ENCODE measurements at places on chromosomes 4 and X. TPM values are rescaled to one million over a fixed set of nuclear protein-coding genes. Genes with fewer than 3 reads are reported as not detected.

Gene GASK1B
- total RNA-seq: 1.2 TPM

Gene ZNF141
- total RNA-seq: 8.8 TPM

Gene ALAS2
- not detected for total RNA-seq

Gene TRIM2
- total RNA-seq: 34.7 TPM

Gene PRDM8
- 11.7 TPM for total RNA-seq

Gene PDZD4
- total RNA-seq: 0.68 TPM

Gene NALF2
- not detected for total RNA-seq

- peak; percentile 59 for DNase-seq
These were observed 58.0 kb upstream of the CHRDL1 start for GRCh38 chrX:110853610-110854009.

DNA sequence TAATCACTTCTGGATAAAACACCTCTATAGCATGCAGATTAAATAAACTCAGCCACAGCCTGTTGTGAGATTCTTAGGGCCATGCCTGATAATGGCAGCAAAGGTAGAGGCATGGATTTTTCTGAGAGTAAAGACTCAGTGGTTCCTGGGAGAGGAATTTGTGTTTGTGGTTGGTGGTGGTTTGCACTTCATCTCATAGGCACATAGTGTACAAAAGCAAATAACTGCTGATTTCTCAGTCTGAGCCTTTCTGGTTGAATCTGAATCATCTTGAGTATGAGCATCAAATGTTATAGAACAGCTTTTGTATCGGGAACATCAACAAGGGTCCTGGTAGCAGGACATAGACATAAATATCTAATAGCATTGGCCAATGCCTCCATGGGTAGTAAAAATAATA lies 274.3 kb downstream of the FRMPD4 start:
- DNase-seq: no peak

DNA sequence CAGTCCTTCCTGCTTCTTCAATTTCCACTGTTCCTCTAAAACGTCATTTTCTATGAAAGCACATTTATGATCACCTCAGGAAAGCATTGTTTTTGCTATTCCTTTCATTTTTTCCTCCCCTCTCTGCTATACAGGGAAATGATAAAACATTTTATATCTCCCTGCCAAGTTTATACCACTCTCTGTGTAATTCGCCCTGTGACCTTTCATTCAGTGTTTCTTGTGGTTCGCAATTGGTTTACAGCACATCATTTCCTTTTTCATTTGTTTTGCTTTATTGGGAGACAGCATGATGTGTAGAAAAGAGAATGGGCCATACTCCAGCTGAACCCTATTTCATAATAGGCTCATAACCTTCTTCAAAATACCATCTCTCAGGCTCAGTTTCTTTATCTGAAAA lies 99.9 kb upstream of the RAPGEF2 start:
- no peak for DNase-seq

DNA sequence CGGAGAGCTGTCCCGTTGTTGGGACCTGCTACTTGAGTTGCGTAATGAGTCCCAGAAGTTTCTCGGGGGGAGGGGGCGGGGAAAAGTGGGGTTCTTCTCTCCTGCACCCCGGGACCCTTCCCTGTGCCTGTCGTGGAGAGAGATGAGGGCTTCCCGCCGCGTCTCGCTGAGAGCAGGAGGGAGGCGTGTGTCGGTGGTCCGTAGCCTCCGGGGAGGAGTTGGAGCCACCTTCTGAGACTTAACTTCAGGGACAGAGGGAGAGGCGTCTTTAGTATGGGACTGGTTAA lies 698 bp downstream of the AFF1 start:
- no peak for DNase-seq

- DNase-seq: peak; percentile 58
These were observed 79.6 kb downstream of the CCKAR start for GRCh38 chr4:26410385-26411293.

DNA sequence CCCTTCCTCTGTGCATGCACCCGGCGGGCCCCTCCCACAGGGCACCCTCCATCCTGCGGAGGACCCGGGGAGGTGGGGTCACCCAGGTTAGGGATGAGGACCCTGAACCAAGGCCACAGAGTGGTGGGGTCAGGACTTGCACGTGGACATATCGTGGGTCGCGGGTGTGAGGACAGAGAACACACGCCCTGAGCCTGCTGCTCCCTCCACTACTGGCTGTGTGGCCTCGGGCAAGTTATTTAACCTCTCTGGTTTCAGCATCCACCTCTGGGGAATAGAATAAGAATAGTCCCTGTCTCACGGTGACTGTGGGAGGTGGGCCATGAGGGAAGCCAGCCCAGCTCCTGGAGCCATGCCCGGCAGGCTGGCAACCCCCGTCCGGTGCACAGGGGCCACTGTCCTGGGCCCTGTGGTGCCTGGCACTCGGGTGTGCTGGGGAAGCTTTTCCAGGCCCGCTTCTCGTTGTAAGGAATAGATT lies 5.1 kb downstream of the PSAPL1 start:
- no peak for DNase-seq

DNA sequence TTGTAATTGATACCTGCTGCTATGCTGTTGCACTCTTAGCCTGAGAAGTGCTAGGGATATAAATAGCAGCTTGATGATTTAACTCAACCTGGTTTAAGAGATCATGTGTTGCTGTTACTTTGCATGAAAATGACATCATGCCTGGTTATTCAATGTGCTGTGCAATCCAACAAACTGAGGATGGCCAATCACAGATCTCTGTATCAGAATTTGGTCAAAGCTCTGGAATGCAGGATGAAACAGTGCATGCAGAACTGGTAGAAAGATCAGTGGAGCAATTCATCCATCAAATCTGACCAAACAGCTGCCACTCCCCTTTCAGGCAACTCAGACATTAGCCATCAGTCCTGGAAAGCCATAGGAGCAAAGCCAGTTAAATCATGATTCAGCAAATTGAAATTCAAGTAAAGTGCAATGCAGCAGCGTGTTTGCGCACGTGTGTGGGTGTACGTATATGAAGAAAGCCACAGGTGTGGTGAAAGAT lies 160.3 kb upstream of the RASGEF1B start:
- no peak for DNase-seq

DNA sequence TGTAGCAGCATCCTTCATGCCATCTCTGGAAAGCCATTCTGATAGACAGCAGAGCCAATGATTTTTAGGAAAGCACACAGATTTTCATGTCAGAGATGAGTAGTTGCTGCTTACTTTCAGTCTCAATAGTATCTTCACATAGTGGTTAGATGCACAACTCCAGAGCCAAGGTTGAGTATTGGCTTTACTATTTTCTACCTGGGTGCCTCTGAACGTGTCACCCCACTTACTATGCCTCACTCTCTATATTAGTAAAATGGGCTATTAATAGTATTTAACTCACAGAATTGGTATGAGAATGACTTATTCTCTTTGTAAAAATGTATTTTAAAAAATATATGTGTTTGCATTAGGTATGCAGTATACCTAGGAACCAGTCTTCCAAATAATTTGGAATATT lies 108.8 kb upstream of the STIM2 start:
- no peak for DNase-seq

- DNase-seq: no peak
These were observed 1.8 kb downstream of the CCNI start for GRCh38 chr4:77073981-77074380.

GRCh38 chr4:26126994-26127393 lies 193.8 kb upstream of the RBPJ start:
- DNase-seq: peak; percentile 35

- no peak for DNase-seq
These were observed 370.4 kb downstream of the INPP4B start for GRCh38 chr4:142475663-142476062.

GRCh38 chr4:165351359-165352130 lies 24.1 kb downstream of the MSMO1 start:
- DNase-seq: no peak
